SK-N-DZ (cell line): ENCODE measurements at places on chromosomes 2 and 18.
A peak's percentile ranks its signal among the peaks of the same experiment; 100 is the strongest.

DNA sequence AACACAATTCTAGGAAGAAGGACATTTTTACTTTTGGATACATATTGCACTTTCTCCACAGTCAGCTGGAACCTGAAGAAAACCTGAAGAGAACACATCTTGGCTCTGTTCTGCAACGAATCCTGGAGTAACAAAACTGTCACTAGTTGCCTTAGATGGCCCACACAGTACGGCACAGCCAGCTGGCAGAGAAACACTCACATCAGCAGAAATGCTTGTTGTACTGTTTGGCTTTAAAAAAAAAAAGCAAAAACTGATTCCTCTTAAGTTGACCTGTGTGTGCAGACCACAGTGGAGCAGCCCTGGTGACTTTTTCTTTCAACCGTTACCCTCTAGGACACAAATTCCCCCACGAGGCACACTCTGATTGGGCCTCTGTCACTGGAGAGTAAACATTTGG lies 152.3 kb upstream of the TWIST2 start:
- no peak for DNase-seq

DNA sequence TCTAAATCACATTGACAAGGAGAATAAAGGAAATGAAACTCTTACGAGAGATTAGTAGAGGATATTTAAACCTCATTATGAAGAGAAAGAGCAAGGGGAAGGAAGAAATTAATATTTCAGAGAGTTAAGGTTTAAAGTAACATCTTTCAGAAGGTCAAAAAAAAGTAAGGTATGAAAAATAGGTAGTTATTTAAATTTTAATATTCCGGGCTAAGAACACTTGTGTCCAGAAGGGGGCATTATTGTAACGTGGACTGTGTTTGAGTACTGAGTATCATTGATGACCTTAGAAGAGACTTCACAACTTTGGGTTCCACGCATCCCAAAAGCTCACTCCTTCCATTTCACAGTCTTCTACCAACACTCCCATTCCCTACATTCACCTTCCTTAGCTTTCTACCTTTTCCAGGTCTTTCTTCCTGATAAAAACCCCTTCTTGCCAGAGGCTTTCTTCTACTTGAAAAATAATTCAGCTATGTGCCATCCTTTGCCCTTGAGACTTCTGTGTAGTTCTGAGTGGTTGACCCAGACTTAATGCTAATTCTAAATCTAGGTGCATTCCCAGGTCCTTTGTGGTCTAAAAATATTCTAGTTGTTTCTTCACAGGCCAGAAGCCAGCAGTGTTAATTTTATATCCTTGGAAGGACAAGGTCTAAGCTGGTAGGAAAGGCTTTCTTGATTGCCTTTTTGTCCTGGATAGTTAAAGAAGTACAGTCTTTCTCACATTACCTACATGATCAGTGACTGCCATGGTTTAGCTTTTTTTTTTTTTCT lies 16.5 kb downstream of the DYNC1I2 start:
- DNase-seq, result peak; percentile 17

DNA sequence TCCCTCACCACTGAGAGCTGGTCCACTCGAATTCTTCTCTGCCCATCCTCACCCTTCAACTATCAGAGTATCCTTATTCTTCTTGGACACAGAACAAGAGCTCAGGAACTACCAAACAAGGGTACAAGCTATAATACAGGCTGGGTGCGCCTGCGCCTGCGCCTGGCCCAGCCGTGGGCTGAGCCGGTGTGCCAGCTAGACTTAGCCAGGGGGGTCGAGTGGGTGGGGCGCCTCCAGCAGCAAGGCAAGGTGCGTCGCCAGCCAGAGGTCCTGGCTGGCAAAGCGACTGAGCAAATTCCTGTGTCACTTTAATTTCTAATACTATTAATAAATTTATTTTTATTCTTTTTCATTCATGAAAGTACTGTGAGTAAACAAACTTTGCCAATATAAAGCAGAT lies 1072.6 kb upstream of the PIK3C3 start:
- no peak for DNase-seq

DNA sequence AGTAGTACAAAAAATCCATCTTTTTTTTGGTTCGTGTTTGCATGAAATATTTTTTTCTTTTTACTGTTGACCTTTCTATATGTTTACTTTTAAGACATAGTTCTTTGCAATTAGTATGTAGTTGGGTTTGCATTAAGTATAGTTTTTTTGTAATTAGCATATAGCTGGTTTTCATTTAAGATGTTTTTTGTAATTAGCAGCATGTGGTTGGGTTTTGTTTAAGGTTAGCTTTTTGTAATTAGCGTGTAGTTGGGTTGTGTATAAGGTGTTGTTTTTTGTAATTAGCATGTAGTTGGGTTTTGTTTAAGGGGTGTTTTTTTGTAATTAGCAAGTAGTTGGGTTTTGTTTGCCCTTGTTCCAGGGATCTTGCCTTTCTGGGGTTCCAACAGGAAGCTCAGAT lies 193.1 kb downstream of the LPIN1 start:
- DNase-seq, result no peak

GRCh38 chr2:108215794-108216211 lies 24.0 kb upstream of the SULT1C3 start:
- DNase-seq, result no peak

GRCh38 chr2:38706846-38707345 lies 41.0 kb downstream of the GALM start:
- DNase-seq, result no peak
